ENCODE measurements at places on chromosomes 5 and 9.

DNA sequence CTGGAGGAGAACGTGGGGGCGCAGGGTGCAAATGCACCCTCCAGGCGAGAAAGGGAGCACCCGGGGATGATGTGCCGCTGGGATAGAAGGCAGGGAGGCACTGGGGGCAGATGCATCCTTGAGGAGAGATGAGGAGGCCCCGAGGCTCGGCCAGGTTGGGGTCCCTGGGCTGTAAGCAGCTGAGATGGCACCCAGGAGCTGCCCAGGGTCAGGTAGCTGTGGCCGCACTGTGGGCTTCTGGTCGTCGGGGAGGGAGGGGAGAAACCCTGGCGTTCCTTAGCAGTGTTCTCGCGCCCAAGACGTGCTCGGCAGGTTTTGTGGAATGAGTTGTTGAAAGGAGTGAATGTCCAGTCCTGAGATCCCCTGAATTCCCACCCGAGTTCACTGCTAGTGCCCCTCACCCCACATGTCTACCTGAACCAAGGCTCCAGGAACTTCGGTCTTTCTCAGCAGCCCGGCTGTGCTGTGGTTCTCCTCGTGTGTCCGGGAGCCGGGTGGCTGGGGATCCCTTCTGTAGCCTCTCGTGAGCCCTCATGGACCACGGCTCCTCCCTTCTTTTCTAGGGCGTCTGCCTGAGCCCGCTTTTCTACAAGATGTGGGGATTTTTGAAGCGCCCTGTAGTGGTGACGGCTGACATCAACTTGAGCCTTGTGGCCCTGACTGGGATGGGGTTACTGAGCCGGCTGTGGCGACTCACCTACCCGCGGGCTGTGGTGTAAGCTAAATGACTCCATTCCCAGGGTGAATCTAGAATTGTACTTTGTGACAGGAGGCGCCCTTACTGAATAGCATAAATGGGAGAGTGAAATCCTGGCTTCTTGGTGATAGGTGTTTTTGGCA lies 1.1 kb downstream of the POMT1 start:
- peaks cover 25% of the 10 kb centered on the region for H3K36me3 ChIP-seq
- peaks cover 52% of the 10 kb centered on the region for H3K4me1 ChIP-seq
- H3K27ac ChIP-seq, result peak overlapping the region; percentile 75

- H3K27ac ChIP-seq, result no peak overlapping the region
- H3K4me3 ChIP-seq, result no peak overlapping the region
- DNase-seq, result no peak
Observed at GRCh38 chr5:62152394-62153087, 153.5 kb upstream of the KIF2A start.

GRCh38 chr5:131254741-131255140 lies 9.1 kb upstream of the CDC42SE2 start:
- DNase-seq, result no peak
- peaks cover 32% of the 10 kb centered on the region for H3K36me3 ChIP-seq

- H3K36me3 ChIP-seq, result no peaks in the 10 kb centered on the region
- no peak for DNase-seq
- no peaks in the 10 kb centered on the region for H3K27me3 ChIP-seq
- H3K27ac ChIP-seq, result no peak overlapping the region
- H3K4me3 ChIP-seq, result no peak overlapping the region
Observed at GRCh38 chr5:18052569-18052968, 418.3 kb downstream of the TAF11L14 start.

DNA sequence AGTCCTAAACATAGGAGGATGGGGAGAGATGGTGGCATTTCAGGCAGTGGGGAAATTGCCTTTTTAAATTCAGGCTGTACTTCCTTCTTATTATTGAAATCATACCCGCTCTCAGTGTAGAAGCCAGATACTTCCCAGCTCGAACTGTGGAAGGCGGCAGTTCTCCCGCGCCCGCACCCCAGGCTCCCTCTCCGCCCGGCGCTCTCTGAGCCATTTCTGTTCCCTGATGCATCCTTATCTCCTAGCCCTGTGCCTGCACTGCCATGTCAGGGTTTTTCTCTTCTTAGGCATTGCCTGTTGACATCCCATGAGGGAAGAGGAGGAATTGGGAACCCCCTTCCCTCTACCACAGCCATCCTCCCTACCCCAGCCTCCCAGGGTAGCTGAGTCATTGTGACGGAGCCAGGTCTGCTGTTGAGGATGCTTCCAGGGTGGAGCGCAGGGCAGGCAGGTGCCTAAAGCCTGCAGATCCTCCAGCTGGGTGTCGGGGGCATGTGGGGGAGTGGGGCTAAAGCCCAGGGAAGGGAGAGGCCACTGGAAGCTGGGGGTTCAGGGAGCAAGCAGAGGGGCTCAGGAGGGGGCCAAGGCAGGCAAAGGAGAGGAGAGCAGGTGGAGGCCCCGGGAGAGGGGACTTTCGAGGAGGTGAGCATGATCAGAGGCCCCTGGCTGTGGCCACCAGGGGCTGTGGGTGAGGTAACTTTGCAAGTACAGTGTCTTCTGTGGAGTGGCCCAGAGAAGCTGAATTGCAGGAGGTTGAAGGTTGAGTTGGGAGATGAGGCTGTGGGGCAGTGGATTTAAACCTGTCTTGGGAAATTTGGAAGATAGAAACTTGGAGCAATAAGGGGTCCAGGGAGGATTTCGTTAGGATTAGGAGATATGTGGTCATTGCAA lies 16.2 kb downstream of the LAMC3 start:
- H3K36me3 ChIP-seq, result no peaks in the 10 kb centered on the region
- H3K27ac ChIP-seq, result no peak overlapping the region
- DNase-seq, result no peak
- peaks cover 6% of the 10 kb centered on the region for H3K27me3 ChIP-seq
- no peaks in the 10 kb centered on the region for H3K4me1 ChIP-seq
